ENCODE measurements at places on chromosomes 6 and 20. TPM values are rescaled to one million over a fixed set of nuclear protein-coding genes. Genes with fewer than 3 reads are reported as not detected.
A peak's percentile ranks its signal among the peaks of the same experiment; 100 is the strongest.

DNA sequence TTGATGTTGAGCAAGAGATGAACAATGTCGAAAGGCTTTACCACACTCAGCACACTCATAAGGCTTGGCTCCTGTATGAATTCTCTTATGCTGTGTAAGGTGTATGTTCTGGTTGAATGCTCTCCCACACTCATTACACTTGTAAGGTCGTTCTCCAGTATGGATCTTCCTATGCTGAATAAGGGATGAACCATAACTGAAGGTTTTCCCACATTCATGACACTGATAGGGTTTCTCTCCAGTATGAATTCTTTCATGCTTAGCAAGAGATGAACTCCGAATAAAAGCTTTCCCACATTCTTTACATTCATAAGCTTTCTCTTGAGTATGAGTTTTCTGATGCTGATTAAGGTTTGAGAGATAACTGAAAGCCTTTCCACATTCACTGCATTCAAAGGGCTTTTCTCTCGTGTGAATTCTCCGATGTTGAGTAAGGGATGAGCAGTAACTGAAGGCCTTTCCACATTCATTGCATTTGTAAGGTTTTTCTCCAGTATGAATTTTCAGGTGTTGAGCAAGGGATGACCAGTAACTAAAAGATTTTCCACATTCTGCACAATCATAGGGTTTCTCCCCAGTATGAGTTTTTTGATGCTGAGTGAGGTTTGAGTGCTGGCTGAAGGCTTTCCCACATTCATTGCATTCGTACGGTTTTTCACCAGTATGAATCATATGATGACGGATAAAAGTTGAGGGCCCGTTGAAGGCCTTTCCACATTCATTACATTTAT lies 21.1 kb downstream of the ZNF184 start:
- no peak for DNase-seq

DNA sequence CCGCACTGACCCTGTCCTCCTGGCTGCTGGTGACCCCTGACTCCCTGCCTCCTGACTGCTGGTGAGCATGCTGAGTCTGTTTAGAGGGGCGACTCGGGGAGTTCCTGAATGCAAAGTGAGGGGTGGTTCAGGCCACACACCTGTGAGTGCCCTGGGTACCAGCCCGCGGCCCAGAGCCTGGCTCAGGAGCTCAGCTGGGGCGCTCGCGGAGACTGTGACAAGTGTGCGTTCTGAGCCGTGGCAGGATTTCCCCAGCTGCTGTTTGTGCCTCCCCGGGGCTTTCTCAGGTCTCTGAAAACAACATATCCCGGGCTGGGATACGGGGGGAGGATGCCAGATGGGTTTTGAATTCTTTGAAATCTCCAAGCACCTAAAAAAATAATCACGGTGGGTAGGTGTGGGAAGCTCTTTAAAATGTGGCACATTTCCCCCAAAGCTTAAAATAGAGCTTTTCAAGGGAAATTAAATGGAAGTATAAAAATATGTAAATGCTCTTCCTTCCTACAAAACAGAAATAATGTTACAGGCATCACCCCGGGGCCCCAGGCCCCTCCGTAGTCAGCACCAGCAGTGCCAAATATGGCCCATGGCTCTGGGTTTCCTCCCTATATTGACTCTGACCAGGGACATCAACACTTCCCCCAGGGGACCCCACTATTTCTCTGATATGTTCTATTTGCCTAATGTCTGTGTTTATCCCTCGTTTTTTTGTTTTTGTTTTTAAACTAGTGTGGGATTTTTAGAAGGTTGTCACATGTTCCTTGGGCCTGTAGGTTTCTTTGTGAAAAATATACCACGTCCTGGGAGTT lies 49.9 kb upstream of the TAGAP start:
- peak; percentile 34 for DNase-seq

DNA sequence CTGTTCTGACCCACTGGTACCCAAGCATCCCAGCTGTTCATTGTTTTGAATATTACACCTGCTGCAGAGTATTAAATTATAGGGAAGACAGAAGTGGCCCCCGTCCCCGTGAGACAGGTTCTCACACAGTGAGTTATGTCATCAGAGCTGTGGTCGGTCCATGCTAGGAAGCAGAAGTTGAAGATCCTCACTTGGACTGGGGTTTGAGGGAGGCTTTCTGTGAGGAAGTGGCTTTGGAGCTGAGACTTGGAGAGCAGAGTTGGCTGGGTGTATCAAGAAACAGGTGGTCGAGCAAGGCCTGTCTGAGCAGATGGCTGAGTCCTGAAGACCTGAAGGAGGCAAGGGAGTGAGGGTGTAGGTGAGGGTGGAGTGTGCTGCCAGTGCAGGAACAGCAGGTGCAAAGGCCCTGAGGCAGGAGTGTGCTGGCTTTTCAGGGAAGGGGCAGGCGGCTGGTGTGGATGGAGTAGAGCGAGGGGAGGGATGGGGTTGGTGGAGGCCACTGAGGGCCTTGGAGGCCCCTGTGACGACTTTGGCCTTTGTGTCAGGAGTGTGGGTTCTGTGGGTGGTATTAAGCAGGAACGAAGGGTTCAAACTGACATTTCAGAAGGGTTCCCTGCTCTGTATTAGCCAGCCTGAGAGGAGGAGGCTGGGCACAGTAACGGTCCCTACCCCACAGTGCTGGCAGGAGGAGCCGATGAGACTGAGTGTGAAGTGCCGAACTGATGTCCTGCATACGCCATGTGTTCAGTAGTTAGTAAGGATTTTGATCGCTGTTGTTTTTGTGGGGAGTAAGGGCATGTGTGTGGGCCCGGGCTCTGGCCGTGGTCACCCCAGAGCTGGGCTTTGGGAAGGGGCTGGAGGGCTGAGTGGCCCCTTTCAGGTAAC lies 11.8 kb downstream of the SRC start:
- no peak for DNase-seq

DNA sequence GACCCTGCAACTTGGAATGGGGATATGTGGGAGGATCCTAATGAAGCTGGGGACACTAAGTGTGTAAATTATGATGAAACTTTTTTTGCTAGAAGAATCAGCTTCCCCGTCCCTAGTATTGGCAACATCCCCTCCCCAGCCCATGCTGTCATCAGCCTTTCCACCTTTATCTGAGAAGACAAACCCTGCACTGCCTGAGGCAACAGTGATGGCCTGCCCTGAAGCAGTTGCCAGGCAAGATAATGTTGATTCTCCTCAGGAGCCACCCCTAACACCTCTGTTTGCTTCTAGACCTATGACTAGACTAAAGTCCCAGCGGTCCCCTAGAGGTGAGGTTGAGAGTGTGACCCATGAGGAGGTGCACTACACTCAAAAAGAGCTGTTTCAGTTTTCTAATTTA lies 27.1 kb downstream of the MICA start:
- DNase-seq, result no peak

- no peak for DNase-seq
Measured at GRCh38 chr6:110098511-110099116, 80.9 kb downstream of the WASF1 start.

GRCh38 chr20:11676630-11677287 lies 240.9 kb upstream of the BTBD3 start:
- no peak for DNase-seq

- no peak for DNase-seq
Measured at GRCh38 chr6:8536122-8536521, 100.8 kb upstream of the SLC35B3 start.

DNA sequence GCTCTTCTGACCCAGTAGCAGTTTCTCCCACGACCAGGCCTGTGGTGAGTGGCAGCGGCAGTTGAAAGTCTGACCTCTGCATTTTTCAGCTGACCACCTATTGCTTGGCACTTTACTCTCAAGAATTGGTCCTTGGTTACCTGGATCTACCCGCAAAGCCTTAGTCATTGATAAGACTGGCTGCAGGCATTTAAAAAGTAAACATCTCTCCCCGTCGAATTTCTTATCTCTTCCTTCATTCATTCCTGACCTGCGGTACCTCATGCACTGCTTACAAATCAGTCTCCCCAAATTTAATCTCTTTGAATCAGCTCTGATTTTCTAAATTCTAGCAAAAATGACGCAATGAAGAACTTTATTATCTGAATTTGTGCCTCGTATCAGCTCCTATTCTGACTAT lies 26.1 kb upstream of the IPCEF1 start:
- DNase-seq, result no peak

- no peak for DNase-seq
Measured at GRCh38 chr6:104321301-104321700, 538.4 kb downstream of the HACE1 start.

- DNase-seq, result no peak
Measured at GRCh38 chr6:167826896-167827582, at the start of gene AFDN. TSS of gene AFDN (plus strand) at chr6:167826911. CDS start at chr6:167827133, 222 bp downstream.

DNA sequence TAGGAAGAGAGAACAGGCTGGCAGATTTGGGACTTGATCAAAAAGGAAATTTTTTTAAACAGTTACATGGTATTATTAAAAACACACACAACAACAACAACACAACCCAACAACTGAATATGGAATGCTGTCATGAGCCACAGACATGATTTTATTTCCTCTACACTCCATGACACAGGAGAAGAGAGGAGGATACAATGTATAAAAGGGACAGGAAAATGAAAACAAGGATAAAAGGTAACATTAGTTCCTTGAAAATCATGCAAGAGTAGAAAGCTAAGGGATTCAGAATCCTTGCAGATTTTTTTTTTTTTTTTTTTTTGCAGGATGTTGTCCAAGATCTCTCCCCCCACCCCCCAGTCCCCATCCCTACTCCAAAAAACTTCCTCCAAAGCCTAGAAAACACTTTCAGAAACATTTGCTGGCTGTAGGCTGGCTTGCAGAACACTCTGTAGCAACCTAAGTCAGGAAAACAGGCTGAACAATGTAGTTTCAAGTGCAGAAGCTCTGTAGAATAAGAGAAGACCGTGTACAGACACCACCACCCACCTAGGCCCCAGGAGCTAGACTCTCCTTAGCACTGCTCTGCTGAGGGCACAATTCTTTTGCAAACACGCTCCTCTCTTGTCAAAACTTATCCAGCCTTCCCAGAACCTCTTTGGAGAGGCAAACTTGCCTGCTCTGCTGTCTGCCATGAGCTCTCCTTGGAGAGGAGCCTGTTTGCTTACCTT lies 845 bp downstream of the ZMYND8 start:
- DNase-seq, result no peak

DNA sequence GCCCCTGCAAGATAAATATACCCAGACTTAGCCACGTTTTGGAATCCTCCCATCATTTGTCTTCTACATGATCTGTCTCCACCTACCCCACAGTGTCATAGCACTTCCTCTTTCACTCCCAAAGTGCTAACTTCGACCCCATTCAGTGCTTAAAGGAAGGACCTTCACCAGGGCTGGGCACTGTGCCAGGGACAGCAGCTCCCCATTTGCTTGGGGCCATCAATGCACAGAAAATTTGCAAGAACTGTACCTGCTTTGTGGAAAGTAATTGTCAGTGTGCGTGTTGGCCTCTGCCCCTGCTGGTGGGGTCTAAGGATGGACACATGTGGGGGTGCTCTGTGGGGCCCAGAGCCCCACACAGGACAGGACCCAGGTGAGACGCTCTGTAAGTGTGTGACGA lies 5.2 kb upstream of the BPIFA2 start:
- DNase-seq, result no peak

- no peak for DNase-seq
Measured at GRCh38 chr20:64053841-64054661, 4.6 kb upstream of the SOX18 start.

- no peak for DNase-seq
Measured at GRCh38 chr6:52595000-52595795, 18.3 kb upstream of the TRAM2 start.

- DNase-seq, result no peak
Measured at GRCh38 chr20:12894089-12894488, 114.7 kb upstream of the SPTLC3 start.

- DNase-seq, result no peak
Measured at GRCh38 chr6:49299279-49299678, 163.8 kb downstream of the MMUT start.

GRCh38 chr20:23366384-23366783 lies 4.4 kb downstream of the GZF1 start:
- DNase-seq, result no peak

DNA sequence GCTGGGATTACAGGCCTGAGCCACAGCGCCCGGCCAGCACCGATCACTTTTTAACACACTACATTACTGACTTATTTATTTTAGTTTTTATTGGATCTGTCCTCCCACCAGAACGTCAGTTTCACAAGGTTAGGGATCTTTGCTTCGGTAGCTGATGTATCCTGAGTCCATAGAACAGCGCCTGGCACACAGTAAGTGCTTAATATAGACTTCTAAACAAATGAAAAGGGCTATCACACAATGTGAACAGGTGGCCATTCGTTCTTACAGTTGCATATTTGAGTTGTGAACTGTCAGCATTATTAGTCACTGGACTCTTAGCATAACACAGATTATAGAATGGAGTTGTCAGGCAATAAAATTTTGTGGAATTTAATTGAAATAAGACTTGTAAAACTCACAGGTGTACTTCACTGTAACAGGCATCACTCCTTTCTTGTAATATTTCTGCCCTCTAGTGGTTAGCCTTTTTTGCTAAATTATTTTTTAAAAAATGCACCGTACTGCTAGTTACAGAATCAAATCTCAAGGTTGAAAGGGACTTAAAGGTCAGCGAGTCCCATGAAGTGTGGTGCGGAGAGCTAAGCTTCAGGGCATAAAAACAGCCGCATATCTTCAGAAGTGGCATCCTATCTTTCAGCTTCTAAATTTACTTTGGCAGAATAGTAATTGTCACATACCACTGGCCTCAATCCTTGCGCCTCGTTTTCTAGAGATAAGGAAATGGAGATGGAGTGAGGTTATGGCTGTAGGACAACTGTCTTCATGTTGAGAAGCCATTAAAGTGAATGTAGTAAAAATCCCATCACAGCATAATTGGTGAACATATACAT lies 3.4 kb upstream of the TBC1D7 start:
- DNase-seq, result peak; percentile 38

The MEP1A gene
- total RNA-seq, result not detected

The HLA-DPA1 gene
- 115 TPM for total RNA-seq

The ECT2L gene
- total RNA-seq, result not detected

The PTK7 gene
- 0.51 TPM for total RNA-seq

The PSORS1C2 gene
- total RNA-seq, result not detected

The ZGPAT gene
- 43.3 TPM for total RNA-seq

The HLA-DMB gene
- total RNA-seq, result 82.5 TPM

The OR2H1 gene
- not detected for total RNA-seq

The TOMM34 gene
- 8.8 TPM for total RNA-seq

The ANKRD66 gene
- total RNA-seq, result not detected

The MCHR2 gene
- total RNA-seq, result not detected

The BLOC1S5 gene
- 22.6 TPM for total RNA-seq

The SIRPB2 gene
- 0.30 TPM for total RNA-seq

The BHLHE23 gene
- total RNA-seq, result not detected

The SPATS1 gene
- not detected for total RNA-seq

The DEFB127 gene
- total RNA-seq, result not detected

The SPAG4 gene
- total RNA-seq, result 11.8 TPM

The ZSCAN31 gene
- 0.93 TPM for total RNA-seq

The ZBTB46 gene
- total RNA-seq, result 0.08 TPM
